ENCODE measurements at places on chromosomes 1 and 21.

DNA sequence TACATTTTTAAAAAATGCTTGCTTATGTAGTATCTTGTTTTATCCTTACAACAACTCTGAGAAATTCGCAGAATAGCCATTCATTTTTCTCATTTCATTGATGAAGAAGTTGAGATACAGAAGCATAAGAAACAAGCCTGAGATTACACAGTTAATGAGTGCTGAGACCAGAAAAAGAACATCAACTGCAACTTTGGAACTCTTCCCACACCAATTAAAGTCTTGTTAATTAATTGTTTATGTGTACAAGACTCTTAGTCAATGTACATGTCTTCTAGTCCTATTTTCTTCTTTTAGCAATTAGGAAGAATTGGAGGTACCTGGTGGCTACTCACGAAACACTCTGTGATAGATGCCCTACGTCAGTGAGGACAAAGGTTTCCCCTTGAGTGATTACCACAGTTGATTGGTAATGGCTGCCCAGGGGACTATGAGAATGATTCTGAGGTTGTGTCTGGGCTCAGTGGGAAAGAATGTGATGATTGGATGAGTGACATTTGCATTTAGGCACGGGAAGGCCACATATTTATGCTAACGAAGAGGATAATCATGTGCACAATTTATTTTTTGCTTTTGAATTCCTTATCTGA lies 187.4 kb upstream of the KCNK2 start:
- DNase-seq: no peak

DNA sequence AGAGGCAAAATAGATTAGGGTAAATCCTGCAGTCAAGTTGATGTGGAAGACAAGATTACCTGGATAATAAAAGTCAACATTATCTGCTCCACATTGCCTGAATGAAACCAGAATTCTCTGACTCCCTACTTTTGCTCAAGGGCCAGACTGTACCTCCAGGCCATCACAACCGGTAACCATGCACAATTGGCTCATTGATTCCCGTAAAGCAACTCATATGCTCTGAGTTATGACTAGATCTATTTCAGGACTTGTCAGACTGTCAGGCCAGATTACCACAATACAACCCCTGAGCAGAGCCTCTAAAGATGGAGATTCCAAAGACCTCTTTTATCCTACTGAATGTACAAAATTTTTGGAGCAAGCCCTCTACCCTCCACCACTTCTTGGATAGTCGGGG lies 90.4 kb downstream of the ODF2L start:
- no peak for DNase-seq

DNA sequence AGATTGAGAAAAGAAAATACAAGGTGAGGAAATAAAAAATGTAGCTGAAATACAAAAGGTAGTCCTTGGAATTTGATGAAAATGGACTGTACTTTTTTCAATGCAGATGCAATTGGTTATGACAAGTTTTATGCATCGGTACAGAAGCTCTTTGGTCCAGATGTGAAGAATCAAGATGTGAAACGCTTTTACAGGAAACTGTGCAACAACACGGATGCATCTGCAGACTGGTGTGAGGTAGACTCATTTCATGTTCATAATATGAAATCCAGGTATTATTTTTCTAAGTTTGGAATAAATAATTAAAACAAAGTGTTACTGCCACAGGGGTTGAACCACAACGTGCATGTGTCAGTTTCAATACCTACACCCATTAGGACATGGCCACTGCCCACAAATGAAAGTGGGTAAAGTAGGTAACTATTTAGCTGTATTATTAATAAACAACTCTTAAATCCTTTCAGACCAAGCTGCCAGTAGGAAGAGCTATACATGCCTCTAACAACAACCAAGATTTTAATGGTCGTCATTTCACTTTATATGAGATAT lies 8.4 kb downstream of the WDR64 start:
- DNase-seq: no peak

DNA sequence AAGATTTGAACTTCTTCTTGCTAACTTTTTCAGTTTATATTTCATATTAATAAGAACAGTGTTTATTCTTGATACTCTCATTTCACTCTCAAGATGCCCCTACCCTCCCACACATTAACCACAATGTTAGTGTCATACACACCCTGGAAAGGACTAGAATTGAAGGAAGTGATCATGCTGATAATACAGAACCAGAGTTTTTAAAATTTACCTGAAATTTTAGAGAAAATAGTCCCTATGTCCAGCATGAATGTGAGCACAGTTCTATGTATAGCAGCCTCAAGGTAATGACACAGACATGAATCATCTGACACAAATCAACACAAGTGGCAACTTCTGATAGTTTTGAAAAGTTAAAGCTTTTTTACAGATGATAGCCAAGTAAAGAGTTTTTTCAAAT lies 26.0 kb downstream of the RGS1 start:
- DNase-seq: no peak

DNA sequence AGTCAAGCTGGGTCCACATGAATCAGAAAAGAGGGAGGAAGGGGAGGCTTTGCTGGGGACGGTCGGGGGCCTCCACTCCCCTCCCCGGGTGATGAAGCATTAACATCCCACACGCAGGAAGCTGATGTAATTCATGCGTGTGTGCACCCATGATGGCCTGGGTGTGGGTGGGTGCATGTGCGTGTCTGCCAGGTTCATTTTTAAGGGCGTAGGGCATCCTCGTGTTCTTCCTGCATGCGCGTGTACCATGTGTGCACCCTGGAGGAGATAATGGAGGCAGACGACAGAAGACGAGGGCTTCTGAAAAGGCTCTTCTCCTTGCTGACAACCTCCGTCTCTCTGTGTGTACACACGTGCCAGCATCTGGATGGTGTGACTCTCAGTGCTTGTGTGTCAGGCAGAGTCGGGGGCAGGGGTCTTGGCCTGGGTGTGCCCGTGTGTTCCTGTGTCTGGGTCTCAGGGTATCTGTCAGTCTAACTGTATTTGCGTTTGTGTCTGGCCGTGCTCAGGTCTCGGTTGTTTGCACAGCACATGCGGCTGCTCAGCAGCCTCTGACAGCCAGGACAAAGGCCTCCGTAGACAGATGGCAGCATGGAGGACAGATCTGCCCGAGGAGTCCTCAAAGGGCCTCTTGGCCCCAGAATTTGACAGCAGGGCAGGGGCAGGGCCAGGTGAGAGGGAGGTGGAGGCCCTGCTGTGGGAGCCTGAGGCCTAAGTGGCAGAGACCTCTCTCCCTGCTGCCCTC lies 2.4 kb downstream of the RAP1GAP start:
- no peak for DNase-seq

- no peak for DNase-seq
Observed at GRCh38 chr1:205435578-205436573, 14.0 kb upstream of the LEMD1 start.

DNA sequence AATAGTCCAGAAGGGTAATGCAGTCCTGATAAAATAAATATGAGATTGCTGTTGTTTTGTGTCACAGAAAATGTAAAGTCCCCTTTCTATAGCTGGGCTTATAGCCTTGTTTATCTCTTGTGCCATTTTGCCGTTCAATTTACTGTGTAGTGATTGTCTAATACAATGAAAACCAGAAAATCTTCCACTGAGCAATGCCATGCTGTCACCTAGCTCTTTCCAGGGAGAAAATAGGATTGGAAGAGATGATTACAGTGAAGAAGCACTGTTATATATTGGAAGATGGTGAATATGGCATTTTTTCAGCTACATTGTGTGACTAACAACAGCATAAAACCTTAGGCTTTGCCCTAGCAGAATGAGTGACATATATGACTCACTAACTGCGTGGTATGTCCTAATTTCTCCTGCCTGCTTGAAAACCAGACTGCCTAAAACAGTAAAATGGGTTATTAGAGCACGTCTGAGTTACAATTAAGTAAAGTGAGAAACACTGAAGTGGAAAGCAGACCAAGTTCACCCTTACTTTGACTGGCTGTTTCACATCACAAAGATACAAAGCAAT lies 332.4 kb upstream of the ZP4 start:
- DNase-seq: no peak

- DNase-seq: no peak
Observed at GRCh38 chr1:11488966-11489625, 10.1 kb downstream of the DISP3 start.

DNA sequence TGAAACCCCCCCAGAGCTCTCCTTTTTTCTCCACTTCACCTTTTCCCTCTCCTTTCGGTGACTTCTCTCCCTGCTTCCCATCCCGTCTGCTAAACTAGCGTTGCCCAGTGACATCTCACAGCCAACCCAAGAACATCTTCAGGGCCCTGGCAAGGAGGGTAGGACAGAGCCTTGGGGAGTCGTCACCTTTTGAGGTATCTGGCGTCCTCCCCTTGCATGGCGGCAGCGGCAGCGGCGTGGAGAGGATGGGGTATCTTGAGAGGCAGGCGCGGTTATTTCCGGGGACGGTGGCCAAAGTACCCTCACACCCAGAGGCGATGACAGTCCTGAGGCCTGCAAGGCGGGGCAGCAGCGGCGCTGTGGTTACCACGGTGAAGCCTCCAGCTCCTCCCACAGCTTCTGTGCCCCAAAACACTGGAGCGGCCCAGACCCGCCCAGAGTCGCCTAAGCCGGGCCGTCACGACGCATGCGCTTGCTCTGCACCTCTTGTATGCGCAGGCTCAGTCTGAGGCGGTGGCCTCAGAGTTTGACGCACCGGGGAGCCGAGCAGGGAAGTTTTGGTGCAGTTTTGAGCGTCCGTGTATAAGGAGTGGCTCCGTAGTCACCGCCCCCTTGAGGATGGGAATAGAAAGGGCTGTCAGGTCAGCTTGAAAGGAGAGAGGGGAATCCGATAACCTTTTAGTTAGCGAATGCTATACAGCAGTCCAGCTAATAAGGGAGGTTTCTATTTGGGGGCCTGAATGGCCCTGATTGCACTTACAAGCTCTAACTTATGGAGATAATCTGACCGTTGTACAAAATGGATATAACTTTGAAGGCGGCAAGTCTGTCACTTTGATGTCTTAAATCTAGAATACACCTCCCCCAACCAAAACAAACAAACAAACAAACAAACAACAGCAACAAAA lies at the start of gene KIFAP3:
TSS of gene KIFAP3 (minus strand) at position 446 of the 908 bp plus-strand sequence. CDS start at position 218, 228 bp downstream.
- peak; percentile 98 for DNase-seq

- no peak for DNase-seq
Observed at GRCh38 chr1:207649865-207650580, 5.1 kb downstream of the CR1L start.

GRCh38 chr21:16707274-16707673 lies 805.6 kb upstream of the CXADR start:
- DNase-seq: no peak

GRCh38 chr21:42426424-42426823 lies 22.7 kb downstream of the UBASH3A start:
- DNase-seq: no peak

DNA sequence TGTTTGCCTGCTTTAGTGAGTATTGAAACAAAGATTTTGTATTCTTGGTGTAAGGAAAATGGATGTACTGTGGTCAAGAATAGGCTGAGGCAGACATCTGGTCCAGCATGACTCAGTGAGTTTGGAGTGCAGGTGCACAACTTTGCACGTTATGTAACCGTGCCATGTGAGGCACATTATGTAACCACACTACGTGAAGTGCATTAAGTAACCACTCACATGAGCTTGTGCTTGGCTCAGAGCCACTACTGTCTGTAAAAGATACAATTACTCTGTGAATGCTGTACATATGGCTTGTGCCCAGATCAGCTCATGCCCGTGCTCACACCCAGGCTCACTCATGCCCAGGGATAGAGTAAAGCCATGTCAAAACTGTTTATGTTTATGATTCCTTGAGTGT lies 216.8 kb downstream of the CTH start:
- DNase-seq: no peak

- DNase-seq: no peak
Observed at GRCh38 chr21:45469273-45470086, 64.5 kb downstream of the COL18A1 start.

DNA sequence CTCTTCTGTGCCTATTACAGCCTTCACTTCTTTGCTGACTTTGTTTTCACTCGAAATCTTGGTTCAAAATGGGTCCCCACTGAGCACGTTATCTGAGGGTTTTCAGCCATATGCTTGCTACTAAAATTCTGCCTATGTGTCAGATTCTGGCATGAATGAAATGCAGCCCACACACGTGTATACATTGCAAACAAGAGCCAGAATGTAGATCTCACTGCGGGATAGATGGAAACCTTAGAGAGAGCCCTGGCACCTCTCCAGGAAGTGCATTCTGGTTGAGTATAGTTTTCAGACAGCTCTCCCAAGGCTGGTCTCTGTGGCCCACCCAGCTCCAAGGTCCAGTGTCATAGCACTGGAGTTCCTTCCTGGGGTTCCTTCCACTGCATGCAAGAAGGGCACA lies 234.7 kb upstream of the GJB5 start:
- DNase-seq: no peak

GRCh38 chr1:156096640-156097391 lies 14.6 kb upstream of the MEX3A start:
- DNase-seq: peak; percentile 92

DNA sequence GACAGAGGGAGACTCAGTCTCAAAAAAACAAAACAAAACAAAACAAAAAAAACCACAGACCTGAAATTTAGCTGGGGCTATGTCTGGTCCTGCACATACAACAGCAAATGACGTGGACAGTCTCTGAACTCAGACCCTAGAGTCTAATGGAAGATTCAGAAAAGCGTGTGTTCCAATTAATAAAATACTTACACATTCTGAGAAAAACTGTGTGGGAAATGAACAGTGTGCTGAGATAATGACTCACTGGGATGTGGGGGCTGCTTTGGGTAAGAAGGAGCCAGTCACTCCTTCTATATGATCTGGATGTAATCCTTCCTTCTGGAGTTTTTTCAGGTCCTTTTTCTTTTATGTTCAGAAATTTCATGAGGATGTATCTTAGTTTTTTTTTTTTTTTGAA lies 29.4 kb downstream of the CLDN14 start:
- no peak for DNase-seq

GRCh38 chr1:165988817-165989216 lies 161.4 kb downstream of the UCK2 start:
- no peak for DNase-seq

- no peak for DNase-seq
Observed at GRCh38 chr21:30813174-30813573, at the start of gene KRTAP8-1. KRTAP8-1 (minus strand) TSS chr21:30813274; CDS start chr21:30813220, 54 bp downstream.

- DNase-seq: no peak
Observed at GRCh38 chr1:72066431-72066830, 215.9 kb downstream of the NEGR1 start.

GRCh38 chr1:101915597-101915996 lies 81.1 kb downstream of the OLFM3 start:
- DNase-seq: no peak

GRCh38 chr21:30426731-30427130 lies 1.0 kb upstream of the KRTAP13-3 start:
- DNase-seq: no peak

All from HEK293T (cell line).